SK-N-SH (cell line): ENCODE measurements at places on chromosomes 16 and 17. TPM values are rescaled to one million over a fixed set of nuclear protein-coding genes. Genes with fewer than 3 reads are reported as not detected.

- no peak for DNase-seq
Observed at GRCh38 chr17:62147284-62147683, 82.2 kb upstream of the MED13 start.

GRCh38 chr16:84175350-84176081 is 11.3 kb downstream of the TAF1C start:
- DNase-seq = peak; percentile 91

GRCh38 chr16:51153577-51154031 is 2.5 kb upstream of the SALL1 start:
- DNase-seq = peak; percentile 35

The MYH10 gene
- polyA plus RNA-seq = 58.3 and 64.2 TPM in 2 replicates

The KRTAP2-2 gene
- polyA plus RNA-seq = not detected in 2 replicates

The KCNG4 gene
- polyA plus RNA-seq = 0.02 TPM in 1 of 2 replicates, not detected in the other
